HT-29 (cell line): ENCODE measurements at places on chromosomes 12 and 14. TPM values are rescaled to one million over a fixed set of nuclear protein-coding genes. Genes with fewer than 3 reads are reported as not detected.

Gene NDRG2
- 16.0 and 18.1 TPM in 2 replicates for total RNA-seq

Gene CALCOCO1
- 39.9 and 64.4 TPM in 2 replicates for total RNA-seq

Gene NID2
- 0.23 and 0.31 TPM in 2 replicates for total RNA-seq

Gene GLIPR1L1
- not detected in 2 replicates for total RNA-seq

Gene SMOC1
- total RNA-seq: not detected in 2 replicates

Gene EPYC
- not detected in 2 replicates for total RNA-seq

Gene OTUB2
- total RNA-seq: 2.3 and 2.4 TPM in 2 replicates

Gene ACVRL1
- total RNA-seq: not detected in 2 replicates

DNA sequence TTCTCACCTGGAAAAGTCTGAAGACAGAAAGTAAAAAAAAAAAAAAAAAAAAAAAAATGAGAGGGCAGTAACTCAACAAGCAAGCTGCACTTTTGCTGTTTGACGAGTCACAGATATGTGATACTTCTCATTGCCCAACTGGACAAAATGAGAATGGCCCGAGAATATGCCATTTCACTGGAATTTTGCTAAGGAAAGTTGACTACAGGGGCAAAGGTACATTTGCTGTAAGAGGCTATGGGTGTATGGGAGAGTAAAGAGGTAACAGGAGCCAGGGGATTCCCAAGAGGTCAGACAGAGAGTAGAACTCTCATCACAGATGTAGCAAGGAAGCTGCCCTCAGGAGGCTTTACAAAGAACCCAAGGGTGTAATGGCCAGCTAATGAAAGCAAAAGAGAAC, 22.9 kb downstream of the KIF21A start:
- DNase-seq: no peak

DNA sequence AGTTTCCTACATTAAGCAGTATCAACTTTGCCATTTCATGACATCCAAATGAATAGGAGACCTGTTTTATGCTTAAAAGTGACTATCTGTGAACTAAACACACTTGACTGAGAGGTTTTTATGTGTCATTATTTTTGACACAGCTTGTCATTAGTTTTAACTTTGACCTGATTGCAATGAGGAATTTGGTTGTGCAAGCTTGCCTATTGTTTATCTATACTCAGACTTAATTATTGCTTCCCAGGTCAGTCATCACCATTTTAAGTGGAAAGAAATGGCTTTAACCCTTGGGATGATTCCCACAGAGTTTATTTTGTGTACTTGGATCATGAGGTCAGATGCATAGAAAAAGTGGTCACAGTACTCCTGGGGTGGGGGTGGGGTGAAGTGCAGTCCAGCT, 171.0 kb upstream of the PRICKLE1 start:
- no peak for DNase-seq

DNA sequence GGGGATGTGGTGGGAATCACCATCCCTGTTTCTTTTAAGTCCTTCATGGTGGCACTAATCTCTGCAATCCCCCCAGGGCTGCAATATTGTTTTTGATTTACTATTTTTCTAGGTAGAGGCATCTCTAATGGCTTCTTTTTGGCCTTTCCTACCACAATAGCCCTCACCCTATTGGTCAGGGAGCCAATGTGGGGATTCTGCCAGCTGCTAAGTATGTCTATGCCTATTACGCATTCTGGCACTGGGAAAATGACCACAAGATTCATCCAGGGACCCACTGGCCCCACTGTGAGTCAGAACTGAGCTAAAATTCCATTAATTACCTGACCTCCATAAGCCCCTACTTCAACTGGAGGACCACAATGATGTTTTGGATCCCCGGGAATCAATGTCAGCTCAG, 15.9 kb upstream of the GLIPR1L2 start:
- DNase-seq: no peak

- no peak for DNase-seq
Observed at GRCh38 chr14:55170526-55170925, 20.9 kb downstream of the DLGAP5 start.

- DNase-seq: no peak
Observed at GRCh38 chr12:12715128-12715458, 2.1 kb upstream of the CDKN1B start.

DNA sequence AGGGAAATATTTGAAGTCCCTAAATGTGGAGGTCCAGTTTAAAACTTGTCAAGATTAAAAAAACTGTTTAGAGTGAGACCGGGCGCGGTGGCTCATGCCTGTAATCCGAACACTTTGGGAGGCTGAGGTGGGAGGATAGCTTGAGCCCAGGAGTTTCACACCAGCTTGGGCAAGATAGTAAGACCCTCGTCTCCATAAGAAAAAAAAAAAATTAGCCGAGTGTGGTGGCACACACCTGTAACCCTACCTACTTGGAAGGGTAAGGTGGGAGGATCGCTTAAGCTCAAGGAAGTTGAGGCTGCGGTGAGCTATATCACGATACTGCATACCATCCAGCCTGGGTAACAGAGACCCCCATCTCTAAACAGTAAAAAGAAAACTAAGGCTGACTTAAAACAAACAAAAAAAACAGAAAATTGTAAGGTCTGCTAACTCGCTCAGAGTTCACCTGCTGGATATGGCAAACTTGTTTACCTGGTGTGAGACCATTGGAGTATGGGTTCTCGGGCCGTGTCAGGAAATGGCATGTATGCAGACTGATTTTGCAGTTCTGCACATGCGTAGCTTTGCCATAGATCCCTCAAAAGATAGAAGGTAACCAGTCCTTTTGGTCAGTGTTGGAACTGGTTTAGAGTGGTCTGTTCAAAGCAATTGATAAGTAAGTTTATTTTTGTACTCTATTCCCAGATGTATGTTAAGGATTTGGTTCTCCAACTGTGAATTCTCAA, 2.1 kb downstream of the RNF10 start:
- peak; percentile 74 for DNase-seq

DNA sequence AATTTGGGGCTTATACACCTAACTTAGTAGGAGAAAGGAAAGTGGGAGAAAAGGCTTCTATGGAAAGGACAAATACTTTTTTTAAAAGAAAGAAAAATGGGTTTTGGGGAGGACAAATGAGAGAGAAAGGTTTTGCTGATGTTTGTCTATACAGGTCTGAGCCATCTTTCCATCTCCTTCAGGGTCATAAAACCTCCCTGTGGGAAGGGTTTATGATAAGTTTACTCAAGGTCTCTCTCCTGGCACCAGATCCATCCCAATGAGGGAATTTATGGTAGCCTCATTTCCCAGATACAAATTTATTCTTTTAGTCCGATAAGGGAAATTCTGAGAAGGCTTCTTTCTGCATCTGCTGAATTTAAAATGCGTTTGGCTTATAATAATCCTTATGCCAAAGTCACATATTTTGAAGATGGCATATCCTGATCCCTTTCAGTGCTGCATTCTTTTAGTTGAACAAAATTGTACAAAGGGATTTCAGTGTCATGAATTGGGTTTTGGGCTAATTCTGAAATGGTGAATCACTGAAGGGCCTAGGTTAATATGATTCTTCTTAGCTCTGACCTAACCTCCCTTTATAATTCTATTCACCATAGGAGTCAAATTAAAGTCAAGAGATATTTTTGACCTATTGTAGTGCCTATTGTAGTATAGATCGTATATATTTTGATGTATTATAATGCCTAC, 173.5 kb upstream of the DYRK2 start:
- DNase-seq: no peak

GRCh38 chr14:80110721-80111120, 100.6 kb downstream of the DIO2 start:
- no peak for DNase-seq

DNA sequence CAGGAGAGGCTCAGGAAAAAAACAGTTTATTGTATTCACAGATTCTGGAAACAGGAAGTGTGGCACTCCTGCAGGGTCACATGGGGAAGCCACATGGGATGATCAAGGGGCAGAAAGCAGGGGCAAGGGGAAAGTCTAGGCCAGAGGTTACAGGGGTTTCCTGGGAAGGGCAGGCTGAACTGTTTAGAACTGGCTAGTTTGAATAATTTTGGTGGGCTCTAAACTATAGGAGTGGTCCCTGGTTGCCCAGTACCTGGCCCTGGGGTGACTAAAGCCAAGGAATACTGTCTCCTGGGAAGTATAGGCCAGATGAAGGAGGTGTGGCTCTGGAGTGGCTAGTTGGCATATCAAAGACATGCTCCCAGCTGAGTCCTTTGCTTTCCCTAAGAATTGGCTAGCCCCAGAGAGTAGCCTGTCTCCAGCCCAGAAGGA, 169.2 kb downstream of the SLC41A2 start:
- DNase-seq: peak; percentile 7

DNA sequence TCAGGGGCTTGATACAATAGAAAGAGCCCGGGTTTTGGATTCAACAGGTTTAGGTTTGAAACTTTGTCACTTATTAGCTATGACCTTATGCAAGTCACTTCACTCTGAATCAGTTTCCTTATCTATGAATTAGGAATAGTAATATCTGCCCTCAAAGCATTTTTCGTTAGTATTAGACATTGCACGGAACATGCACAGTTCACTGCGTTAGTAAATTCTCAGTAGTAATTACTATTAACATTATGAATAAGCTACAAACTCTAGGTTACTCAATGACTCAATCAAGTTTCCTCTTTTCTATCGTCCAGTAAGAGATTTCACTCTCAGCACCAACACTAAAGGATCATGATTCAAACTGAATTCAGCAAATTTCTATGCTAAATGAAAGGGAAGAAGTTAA, 150.3 kb downstream of the CEP83 start:
- DNase-seq: no peak

- DNase-seq: no peak
Observed at GRCh38 chr12:32641287-32641901, 37.7 kb upstream of the DNM1L start.

- DNase-seq: no peak
Observed at GRCh38 chr12:108918206-108918605, 38.3 kb downstream of the DAO start.

DNA sequence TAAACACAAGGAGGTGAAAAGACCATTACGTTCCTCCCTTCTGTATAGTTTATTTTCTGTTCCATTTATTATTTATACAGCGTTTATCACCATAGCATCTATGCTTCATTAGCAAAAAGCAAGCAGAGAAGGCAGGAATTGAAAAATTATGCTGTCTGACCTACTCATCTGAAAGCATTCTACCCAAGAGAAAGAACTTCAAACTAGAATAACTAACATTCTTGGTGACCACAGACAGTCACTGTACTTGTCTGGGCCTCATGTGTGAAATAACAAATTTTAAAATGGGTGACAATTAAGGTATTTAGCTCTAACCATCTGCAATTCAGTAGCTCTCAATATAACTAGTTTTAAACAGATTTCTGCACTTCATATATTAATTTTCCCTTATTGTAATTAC, 29.3 kb upstream of the PDE3A start:
- DNase-seq: no peak

DNA sequence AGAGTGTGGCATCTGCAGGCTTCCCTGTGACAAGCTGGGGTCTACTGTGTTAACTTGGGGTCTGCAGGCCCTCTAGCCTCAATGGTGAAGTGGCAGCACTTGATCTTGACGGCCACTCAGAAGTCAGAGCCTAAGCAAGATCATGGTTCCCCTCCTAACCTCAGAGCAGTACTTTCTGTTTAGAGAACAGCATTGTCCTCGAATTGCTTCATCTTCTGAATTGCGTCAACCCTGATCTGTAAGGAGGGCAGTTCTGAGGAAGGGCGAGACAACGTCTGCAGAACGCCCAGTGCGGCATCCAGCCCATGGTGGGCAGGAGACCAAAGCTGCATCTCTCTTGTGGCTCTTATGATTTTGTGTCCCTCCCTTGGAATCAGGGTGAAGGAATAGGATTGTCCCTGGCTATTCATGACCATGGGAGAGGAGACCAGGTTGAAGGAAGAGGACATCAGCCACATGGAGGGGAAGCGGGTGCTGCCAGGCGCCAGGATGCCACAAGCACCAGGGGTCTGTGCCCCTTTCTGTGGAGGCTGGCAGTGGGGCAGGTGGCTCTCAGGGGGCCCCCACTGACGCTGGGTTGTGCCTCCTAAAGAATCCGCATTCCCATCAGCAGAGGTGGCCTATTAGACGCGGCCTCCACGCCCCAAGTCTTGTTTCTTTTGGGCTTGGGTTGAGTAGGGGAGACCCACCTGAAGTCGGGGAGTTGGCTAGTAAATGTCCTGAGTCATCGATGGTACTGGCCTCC, 2.2 kb downstream of the SERPINA9 start:
- no peak for DNase-seq

- no peak for DNase-seq
Observed at GRCh38 chr12:111219440-111219839, 149.5 kb downstream of the PHETA1 start.

- no peak for DNase-seq
Observed at GRCh38 chr12:83753205-83753604, 1066.5 kb downstream of the TMTC2 start.

DNA sequence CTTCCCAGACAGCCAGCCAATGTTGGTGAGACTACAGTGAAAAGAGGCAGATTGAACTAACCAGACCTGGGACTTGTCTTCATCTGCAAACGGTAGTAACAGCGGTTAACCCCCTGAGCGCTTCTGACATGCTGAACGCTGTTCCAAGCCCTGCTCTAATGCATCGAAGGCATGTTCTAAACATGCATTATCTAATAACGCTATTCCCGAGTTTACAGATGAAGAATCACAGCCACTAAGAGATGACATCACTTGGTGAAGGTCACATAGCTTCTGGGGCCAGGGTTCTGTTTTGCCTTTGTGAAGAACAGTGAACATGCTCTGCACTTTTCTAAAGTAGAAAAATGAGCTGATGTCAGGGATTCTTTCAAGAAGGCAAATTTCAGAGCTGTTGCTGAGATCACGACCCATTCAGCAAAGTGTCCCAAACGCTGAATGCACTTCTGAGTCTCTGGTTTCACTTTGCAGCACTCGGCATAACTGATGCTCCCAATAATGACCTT, 56.0 kb downstream of the FOS start:
- no peak for DNase-seq

GRCh38 chr14:99514552-99515300, 33.5 kb downstream of the CCNK start:
- no peak for DNase-seq
